NB4 (cell line): ENCODE measurements at places on chromosomes 5 and 9.

- no peak for DNase-seq
Measured at GRCh38 chr9:12878351-12878978, 103.6 kb downstream of the LURAP1L start.

GRCh38 chr9:76465442-76466298 lies 6.7 kb downstream of the GCNT1 start:
- no peak for DNase-seq

DNA sequence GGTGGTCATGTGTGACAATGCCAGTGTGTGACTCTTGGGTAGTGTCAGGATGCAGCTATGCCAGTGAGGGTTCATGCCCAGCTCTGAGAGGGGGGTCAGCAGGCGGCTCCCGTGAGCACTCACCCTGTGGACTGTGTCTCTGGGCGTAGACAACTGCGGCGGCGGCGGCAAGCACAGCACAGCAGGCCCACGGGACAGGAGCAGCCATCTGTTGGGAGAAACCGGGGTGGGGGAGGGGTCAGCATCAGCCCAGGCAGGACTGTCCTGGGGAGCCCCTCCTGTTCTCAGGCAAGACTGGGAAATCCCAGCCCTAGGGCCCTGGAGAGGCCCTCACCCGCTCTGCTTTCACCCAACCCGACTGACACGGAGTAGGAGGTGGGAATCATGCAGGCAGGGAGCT lies 20.8 kb downstream of the CNTFR start:
- DNase-seq: no peak

DNA sequence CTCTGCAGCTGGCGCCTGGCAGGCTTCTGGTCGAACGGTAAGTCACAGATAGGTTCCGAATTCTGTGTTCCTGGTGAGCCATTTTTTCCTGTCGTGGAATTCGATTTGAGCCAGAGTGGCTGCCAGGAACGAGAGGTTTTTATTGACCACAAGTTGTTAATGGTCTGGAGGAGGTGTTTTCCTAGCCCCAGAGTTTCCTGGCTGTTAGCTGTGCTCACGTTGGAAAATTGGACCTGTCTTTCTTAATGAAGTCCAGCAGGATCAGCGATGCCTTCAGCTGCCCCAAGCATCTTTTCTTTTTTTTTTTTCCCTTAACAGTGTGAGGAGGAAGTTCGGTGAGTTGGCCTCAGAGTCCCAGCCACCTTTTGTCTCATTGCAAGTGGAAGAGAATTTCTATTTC lies 62.9 kb downstream of the COL5A1 start:
- DNase-seq: no peak

- no peak for DNase-seq
Measured at GRCh38 chr5:17808566-17808965, 174.3 kb downstream of the TAF11L14 start.

DNA sequence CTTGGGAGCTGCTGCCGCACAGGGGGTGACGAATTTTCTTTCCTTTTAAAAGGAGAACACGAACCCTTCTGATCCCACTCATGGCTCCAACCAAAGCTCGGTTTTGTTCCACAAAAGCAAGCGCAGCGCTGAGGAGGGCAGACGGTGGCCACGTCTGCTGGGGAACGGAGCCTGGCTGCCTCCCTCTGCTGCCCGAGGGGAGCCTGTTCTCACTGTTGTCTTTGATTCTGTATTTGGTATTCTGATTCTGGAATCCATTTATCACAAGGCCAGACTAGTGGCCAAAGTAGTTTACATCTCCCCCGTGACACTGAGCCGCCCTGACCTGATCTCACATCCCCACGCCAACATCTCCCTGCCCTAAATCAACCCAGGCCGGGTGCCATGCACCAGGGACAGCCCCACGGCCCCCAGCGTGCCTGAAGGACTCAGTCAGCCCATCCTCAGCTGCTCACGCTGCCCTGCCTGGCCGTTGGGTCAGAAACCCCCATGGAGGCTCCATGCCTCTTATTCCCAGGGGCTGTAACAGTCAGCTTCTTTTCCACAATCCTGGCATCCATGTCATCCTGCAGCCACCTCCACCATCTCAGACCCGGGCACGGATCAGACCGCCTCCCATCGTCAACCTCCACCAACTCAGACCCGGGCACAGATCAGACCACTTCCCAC lies 6.7 kb upstream of the NSMF start:
- DNase-seq: no peak

DNA sequence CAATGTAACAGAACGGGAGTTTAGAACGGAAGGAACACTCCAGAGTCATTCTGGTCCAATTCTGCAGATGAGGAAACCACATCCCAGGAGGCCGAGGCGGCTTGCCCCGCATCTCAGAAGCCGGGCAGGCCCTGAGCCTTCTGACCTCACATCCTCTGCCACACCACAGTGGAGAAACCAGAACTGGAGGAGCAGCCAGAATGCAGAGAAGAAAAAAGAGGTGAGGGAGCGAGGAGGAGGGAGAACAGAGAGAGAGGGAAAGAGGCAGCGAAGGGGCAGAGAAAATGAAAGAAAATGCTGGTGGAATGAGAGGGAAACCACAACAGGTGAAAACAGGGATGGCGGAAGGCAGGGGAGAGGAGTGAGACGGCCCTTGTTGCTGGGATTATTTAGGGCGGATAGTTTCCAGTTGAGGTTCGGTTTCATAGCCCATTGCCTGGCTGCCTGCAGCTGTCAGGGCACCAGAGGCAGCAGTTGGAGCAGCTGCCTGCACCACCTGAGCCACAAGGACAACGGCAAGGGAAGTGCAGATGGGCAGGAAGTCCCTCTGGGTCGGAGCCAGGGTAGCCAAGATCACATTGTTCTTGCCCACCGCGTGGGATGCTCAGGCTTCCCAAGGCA lies at the start of gene HMHB1:
TSS of gene HMHB1 (plus strand) at position 77 of the 621 bp plus-strand sequence.
- DNase-seq: no peak

DNA sequence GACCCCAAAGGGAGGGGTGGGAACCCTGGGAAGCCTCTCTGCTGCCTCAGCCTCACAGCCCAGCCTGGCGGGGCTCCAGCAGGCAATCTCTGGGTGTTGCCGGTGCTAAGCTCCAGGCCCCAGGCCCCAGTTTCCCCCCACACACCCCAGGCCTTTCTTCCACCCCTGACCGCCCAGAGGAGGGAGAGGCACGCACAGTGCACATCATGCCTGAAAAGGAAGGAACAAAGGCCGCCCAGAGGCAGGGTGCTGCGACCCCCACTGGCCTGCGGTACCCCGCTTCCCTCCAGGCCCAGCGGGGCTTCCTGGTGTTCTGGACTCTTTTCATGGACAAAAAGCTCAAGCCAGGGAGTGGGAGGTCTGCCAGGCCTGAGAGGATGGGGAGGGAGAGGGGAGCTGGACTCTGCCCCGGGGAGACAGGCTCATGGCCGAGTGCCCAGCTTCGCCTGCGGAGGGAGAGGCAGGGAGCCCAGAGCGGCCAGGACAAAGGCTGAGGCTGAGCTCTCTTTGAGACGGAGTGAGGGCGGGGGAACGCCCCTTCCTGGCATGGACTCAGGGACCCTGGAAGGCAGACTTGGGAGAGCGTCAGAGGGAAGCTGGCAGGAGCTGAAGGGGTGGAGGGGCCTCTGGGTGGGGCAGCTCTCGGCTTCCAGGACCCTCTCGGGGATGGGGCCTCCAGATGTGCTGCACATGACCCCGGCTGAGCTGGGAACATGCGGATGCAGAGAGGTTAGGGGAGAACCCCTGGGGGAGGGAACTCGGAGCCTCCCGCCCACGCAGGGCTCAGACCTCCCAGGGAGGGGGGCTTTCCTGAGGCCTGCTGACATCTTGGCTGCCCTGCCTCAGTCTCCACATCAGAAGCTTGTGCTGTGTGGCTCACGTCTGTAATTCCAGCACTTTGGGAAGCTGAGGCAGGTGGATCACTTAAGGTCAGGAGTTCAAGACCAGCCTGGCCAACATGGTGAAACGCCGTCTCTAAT lies 1.8 kb upstream of the ENTPD2 start:
- DNase-seq: no peak

- DNase-seq: no peak
Measured at GRCh38 chr5:32201122-32201753, 27.1 kb upstream of the GOLPH3 start.

- DNase-seq: no peak
Measured at GRCh38 chr9:12739014-12739652, 35.7 kb upstream of the LURAP1L start.

GRCh38 chr5:167155387-167156005 lies 1135.9 kb upstream of the WWC1 start:
- DNase-seq: no peak

GRCh38 chr9:106179191-106179590 lies 484.9 kb downstream of the TMEM38B start:
- DNase-seq: no peak

DNA sequence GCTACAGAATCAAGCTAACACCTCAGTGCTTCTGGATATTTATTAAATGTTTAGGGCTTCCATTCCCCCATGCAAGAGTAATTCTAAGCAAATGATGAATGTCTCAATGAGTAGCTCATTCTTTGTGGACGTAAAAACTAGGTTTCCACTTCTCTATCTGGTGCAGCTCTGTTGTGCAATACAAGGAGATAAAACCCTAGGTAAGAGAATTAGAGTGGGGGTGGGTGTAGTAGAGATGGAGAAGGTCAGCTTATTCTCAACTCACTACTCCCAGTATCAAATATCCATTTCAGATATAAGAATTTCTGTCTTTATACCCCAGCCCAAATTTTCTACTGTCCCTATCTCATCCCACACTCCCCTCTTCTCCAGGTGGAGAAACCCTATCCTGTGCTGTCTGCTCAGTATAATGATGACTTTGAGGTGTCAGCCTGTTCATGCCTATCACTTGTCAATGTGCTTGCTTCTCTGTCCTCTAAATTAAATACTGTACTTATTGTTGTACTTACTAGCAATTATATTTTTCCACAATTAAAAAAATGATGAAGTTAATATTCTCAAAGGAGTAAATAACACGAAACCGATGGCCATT lies 4.3 kb upstream of the FYB1 start:
- DNase-seq: peak; percentile 56

DNA sequence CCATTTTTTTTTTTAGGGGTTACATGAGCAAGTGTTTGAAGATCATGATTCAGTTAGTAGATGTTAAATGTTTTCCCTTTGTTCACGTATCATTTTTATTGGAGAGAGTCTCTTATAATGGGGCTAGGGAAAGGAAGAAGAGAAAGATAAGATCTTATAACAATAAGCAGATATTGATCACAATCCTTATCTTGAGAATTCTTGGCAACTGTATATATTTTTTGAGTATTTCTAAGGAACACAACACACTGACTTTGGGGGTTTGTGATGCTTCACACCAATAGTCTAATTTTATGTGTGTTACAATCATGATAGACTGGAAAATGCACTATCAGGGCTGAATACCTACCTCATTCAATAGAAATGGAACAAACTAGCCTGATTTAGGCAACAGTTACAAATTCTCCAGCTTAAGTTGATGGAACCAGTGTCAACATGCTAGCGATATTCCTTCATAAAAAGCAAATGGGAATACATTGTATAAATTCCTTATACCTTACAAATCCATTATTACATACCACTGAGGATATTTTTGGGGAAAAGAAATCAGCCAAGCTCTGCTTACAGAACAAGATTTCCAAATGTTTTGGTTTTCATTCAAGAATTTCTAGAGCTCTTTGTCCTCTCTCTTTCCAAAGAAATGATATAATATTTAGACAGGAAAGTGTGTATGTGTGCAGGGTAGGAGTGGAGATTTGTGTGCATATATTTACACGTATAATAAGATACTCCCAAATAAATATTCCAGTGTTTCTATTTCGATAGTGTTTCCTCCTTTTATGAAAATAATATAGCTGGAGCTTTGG lies 41.5 kb downstream of the SVEP1 start:
- DNase-seq: no peak

GRCh38 chr5:131524431-131524830 lies 110.6 kb downstream of the RAPGEF6 start:
- DNase-seq: no peak

DNA sequence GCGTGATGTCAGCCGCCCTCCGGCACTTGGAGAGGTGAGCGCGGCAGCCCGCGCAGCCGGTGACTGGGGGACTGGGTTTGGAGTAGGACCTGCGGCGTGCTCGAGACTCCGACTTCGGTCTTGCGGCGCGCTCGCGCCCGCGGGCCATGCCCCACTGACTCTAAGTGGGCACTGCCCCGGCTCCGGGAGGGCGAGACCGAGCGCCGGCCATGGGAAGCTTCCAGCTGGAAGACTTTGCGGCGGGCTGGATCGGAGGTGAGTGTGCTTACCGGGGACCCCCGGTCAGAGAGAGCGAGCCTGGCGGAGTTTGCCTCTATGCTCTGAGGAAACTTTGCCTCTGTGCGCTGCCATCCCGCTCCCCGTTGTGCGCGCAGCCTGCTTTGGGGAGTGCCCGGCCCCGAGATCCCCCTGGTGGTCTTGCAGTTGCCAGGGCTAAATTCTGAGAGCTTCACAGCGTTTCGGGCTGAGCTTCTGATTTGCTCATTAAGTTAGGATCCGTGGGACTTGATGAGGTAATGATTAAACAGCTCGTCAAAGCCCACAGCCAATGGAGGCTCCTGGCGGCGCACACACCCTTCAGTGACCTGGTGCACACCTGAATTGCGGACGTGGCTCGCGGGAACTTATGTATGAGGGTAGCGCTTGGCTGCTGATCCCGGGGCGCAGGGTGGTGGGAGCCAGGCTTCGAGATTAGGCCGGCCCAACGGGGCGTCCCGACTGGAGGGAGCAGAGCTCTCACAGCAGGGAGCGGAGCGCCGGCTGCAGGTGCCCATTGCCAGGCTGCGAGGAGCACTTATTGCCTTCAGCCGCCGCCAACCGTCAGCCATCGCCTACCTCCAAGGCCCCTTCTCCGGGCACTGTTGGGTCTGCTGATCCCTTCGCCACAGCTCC lies at the start of gene SLC25A48:
TSS of gene SLC25A48 (plus strand) at position 25 of the 891 bp plus-strand sequence. CDS start at position 210, 185 bp downstream.
- DNase-seq: no peak

DNA sequence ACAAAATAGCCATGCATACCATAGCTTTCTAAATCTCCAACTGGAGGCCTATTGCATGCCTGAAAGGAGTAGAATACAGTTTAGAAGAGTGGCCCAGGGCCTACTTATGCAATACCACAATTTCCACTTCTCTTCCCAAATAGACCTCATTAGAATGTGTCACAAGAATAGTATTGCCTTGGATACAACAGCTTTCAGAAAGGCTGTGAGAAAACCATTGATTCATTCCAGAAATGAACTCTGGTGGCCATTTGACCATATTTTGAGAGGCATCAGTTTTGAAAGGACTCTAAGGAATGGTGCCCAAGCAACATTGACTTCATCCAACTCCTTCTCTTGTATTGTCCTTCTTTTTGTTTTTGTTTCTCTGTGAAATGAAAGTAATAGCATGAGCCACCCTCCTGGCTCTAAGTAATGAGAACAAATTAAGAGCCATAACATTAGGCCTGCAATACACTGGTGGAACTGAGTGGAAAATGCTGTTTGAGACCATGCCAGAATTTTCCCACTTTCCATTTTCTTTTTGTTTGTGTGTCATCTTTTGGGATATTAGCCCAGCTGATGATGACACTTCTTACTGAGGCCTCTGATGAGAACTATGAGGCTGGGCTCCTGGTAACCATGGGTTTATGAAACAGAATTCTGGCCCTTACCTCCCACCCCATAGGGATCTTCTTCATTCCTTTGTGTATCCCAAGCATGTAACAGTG lies 90.2 kb downstream of the TMEM174 start:
- DNase-seq: peak; percentile 9

GRCh38 chr5:69451941-69452647 lies 37.2 kb downstream of the MARVELD2 start:
- no peak for DNase-seq

GRCh38 chr9:35628389-35628991 lies 10.3 kb upstream of the CD72 start:
- no peak for DNase-seq

- peak; percentile 49 for DNase-seq
Measured at GRCh38 chr5:179343719-179344430, 1.4 kb downstream of the ADAMTS2 start.
